ENCODE measurements at places on chromosomes 2 and 18.
A peak's percentile ranks its signal among the peaks of the same experiment; 100 is the strongest.

GRCh38 chr18:61833978-61834377, 58.8 kb downstream of the RNF152 start:
- no peak for DNase-seq

DNA sequence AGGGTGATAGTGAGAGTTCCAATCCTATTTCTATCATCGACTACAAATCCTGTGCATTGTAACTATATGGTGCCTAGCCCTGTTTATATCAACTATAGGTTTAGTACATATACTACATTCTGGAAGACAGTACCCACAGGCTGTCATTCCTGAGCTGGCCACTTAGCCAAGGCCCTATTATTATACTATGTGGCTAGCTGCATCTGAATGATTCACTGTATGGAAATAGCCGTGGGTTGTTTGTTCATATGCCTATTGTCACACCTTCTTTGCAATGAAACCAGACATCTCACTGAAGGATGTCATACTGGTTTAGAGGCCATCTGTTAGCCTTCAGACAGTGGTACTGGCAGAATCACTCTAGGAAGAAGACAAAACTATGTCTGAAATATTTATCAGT, 62.3 kb upstream of the FSIP2 start:
- no peak for DNase-seq

GRCh38 chr2:155802888-155803287, 529.6 kb downstream of the NR4A2 start:
- DNase-seq, result no peak

DNA sequence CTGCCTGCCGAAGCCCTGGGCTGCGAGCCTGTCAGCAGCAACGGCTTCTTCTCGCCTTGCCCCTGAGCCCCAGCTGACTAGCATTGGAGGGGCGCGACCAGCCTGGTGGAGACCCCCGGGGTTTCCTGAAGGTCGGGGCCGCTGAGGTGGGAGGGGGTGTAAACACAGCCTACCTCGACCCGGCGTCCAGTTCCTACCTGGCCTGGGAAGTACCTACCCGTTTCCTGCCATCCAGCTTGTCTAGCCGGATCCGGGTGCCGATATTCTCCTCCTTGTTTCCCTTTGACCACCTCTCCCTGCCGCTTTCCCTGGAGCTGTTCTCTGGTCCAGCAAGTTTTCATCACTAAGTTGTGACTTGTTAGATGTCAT, 511 bp downstream of the MOB4 start:
- DNase-seq, result peak; percentile 7

DNA sequence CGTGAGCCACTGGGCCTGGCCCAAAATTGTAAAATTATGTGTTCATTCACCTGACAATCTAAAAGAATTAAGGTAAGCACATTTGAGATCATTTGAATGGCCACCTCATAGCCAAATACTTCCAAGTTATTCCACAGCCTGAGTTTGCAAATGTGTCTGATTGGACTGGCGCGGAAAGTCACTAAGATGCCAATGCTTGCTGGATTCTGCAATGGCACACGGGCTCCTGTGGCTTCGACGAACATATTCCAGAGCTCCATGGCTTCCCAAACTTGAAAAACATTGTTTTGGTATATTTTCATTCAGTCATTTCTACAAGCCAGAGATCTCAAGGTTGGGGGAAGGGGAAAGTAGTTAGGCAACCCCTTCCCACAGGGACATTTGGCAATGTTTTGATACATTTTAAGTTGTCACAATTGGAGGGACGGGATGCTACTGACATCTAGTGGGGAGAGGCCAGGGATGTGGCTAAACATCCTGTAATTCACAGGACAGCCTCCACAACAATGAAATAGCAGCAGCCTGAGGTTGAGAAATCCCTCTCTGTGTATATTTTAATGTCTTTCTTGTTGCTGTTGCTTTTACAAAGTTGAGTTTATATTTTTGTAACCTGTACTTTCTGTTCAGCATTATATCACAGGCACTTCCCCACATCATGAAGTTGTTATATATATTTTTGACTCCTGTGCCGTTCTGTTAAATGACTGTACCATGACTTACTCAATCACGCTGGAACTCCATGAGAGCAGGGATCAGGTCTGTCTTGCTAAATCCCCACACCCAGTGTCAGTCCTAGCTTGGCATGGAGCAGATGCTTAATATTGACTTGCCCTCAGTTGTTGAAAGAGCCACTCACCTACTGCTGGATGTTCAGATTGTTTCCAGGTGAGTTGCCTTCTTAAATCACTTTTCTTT, 56.9 kb downstream of the COL4A4 start:
- no peak for DNase-seq

DNA sequence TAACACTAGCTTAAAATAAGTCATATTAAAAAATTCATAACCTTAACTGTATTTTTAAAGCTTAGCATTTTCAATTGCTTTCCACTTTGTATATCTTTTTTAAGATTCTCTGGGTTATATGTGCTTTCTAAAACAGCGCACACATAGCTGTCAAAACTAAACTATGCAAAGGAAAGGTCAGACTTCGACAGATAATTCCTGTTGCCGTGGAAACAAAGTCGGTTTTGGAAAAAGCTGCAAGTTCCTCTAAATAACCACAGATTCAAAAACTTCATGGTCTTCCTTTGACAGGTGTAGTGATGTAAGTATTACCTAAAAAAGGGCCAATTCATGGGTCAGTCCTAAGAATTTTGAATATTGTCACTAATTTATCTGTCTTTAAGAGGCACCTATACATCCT, 249.6 kb upstream of the TFPI start:
- DNase-seq, result no peak

DNA sequence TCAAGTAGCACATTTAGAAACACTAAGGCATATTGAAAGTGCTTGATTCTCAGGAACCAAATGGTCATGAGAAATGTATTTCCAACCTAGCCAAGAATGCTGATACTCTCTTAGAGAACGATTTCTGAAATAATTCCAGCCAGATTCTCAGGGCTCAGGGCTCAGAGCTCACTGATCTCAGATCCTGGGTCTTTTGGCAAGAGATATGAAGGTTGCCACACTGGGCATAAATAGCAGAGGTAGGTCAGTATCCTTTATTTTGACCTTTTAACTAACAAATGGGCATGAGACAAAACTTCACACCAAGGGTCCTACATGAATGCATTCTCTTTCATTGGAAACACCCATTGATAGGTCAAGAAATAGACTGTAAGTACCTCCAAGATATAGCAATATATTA, 364.1 kb downstream of the ALK start:
- no peak for DNase-seq

GRCh38 chr2:238987352-238987981, 139.6 kb downstream of the TWIST2 start:
- no peak for DNase-seq

Data from stimulated activated CD8-positive, alpha-beta memory T cell treated with anti-CD3 and anti-CD28 coated beads, Interleukin-15, amount 100 ng/mL, for 24 hours (primary cell).